Stimulated activated memory B cell treated with anti-CD40 and anti-IgM and Interleukin-4, amounts not matched to agents 10 μg/mL and 1 μg/mL and 100 μg/mL, for 72 hours (primary cell): ENCODE measurements at places on chromosomes 6 and 20.

DNA sequence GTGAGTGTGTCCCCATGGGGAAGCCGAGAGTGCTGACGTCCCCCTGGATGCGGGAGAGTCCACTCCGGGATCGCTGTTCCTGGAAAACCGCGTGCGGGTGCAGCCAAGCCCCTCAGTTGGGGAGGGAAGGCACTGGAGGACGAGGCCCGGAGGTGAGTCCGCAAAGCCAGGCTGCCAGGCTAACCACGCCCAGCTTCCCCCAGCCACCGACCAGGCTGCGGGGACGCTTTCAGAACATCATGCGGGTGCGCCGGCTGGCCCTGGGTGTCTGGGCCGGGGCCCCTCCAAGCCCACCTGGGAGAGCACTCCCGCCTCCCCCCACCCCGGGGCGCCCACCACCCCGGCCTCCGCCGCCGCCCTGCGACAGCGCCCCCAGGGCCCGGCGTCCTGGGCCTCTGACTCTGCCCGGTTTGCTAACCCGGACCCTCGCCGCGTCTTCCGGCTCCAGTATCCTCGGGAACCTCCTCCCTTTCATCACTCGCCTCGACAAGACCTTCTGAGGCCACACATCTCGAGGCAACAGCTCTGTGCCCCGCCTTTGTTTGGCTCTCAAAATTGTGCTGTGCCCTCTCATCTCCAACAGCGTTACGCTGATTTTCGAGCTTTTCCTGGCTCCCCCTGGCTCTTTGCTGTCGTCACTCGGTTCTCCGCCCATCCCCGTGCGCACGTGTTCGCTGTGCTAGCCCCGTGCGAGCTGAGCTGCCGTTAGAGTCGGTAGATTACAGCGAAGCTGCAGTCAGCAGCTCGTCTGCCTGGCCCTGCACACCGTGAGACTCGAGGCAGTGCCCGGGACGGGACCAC lies 47.1 kb upstream of the ENTPD6 start:
- peak; percentile 37 for ATAC-seq

- no peak for ATAC-seq
Observed at GRCh38 chr20:341682-342081, 5.2 kb upstream of the NRSN2 start.

DNA sequence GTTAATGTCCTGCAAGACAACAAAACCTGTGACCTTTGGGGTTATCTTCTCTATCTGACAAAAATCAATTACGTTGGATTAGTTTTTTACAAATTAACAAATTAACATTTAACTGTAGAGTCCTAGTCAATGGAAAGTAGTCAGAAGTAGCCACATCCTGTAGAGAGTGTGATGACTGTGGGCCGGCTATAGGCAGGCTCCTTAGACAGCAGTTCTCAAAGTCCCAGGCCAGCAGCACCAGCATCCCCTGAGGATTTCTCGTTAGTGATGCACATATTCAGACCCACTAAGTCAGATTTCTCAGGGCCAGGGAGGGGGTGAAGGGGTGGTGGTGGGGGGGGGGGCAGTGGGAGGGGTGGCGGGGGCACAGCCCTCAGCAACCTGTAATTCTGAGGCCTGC lies 37.2 kb downstream of the ZNF341 start:
- no peak for ATAC-seq

GRCh38 chr6:134134654-134135053 lies 82.2 kb upstream of the SLC2A12 start:
- no peak for ATAC-seq

DNA sequence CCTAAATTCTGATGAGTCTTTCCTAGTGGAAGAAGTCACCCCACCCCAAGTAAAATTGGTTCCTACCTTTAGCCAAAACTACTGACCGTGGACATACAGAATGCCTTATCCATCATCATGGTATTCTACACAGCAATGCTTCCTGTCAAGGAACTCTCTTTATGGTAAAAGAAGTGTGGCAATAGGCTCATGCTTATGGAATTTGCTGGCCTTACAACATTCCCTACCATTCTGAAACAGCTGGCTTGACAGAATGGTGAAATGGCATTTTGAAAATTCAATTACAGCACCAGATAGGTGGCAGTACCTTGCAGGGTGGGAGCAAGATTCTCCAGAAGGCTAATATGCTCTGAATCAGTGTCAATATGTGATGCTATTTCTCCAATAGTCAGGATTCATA lies 41.8 kb upstream of the BACH2 start:
- ATAC-seq: no peak

DNA sequence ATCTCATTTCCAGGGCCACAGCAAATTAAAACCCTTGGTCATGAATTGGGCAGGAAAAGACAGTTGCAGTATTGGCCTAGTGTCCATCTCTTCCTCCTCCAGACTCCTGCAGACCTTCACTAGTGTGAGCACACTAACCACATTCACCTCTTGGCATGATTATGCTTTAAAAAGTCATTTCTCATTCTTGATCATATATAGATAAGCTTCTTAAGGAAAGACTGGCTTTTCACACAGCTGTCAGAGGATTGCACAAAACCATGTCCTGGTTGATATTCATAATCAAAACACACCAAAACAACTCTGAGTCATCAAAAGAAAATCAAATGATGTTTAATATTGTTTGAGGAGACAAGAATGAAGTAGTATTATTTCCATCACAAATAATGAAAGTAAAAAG lies 52.1 kb downstream of the TMEM200A start:
- no peak for ATAC-seq

DNA sequence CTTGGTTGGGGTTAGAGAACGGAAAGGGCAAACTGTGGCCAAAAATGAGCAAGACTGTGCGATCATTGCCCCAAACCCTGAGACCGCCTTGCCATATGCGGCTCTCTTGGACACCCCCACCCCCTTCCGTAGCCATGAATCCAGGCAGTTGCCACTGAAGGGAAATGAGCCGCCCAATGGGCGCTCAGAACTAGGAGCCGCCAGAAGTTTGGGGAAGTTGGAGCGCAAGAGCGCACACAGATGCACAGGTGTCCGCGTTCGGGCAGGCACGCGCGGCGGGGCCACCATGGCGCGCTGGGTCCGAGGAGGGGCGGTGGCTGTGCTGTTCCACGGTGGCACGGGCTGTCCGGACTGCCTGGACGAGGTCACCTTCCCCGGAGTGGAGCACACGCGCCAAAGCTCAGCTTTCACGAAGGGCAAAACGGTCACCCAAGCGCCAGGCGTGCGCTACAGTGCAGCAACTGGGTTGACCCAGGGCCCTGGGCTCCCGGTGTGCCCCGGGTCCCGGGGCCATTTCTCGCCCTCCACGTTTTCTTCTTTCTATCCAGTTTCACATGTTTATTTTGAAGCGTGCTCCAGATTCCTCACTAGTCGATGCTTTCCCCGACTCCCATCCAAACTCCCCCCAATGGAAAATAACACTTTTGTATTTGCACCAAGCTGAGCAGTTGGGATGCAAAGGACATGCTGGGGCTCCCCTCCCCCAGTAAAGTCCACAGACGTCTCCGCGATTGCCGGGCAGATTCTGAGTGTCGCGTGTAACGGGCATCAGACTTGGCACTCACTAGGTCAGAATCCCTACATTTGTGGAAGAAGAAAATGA lies 906 bp upstream of the PDE10A start:
- no peak for ATAC-seq

GRCh38 chr20:39163993-39164392 lies 201.8 kb downstream of the DHX35 start:
- ATAC-seq: no peak

DNA sequence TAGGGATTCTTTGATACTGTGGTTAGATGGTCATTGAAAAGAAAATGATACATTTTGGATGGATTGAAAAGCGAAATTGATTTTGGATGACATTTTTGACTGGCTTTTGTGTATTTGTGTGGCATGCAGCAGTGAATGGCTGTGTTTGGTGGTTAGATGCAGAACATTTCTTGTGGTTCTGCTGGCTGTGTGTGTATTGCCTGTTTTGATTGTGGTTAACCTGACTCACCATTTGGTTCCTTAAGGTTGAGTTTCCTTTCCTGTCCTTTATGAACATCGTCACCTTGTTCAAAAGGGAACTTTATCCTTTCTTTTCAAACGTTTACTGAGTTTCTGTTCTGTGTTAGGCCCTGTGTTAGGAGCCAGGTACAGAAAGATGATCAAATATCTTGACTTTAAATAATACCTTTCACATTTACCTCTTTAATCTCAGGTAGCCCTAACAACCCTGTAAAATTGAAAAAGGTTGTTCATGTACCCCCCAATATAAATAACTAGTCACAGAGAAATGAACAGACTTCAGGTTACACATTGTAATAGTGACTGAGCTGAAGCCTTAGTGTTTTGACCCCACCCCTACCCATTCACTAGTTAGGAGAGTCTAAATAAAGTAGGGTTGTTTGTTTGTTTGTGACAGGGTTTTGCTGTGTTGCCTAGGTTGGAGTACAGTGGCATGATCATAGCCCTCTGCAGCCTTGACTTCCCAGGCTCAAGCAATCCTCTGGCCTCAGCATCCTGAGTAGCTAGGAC lies 23.8 kb downstream of the ANKS1A start:
- ATAC-seq: peak; percentile 88

GRCh38 chr6:84762220-84763002 lies 2.0 kb downstream of the TBX18 start:
- no peak for ATAC-seq

DNA sequence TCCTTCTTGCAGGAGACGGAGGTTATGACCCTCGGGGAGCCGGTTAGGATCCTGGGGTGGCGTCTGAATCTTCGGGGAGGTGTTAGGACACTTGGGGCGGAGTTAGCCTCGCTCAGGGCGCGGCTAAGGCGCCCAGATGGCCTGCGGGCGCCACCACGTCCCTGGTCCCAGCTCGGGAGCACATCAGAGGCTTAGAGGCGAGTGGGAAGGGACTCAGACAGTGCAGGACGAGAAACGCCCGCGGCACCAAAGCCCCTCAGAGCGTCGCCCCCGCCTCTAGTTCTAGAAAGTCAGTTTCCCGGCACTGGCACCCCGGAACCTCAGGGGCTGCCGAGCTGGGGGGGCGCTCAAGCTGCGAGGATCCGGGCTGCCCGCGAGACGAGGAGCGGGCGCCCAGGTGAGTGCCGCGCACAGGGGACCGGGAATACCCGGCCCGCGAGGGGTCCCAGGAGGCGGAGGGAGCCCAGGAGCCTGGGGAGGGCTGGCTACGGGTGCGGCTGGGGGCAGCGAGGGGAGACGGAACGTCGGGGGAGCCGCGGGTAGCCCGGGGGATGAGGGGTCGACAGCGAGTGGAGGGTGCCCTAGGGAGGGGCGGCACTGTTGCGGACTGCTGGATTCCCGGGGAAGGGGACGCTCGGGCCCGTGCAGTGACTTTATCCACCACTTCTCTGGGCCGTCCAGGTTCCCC lies at the start of gene HCK:
TSS of gene HCK (plus strand) at position 153 of the 688 bp plus-strand sequence.
- ATAC-seq: peak; percentile 77

GRCh38 chr20:22462975-22463914 lies 121.1 kb downstream of the FOXA2 start:
- ATAC-seq: no peak

- no peak for ATAC-seq
Observed at GRCh38 chr6:67971812-67972211, 663.3 kb upstream of the ADGRB3 start.

- no peak for ATAC-seq
Observed at GRCh38 chr6:92270365-92270764, 1149.0 kb downstream of the EPHA7 start.

- no peak for ATAC-seq
Observed at GRCh38 chr6:8026800-8027199, 37.4 kb downstream of the BLOC1S5 start.

DNA sequence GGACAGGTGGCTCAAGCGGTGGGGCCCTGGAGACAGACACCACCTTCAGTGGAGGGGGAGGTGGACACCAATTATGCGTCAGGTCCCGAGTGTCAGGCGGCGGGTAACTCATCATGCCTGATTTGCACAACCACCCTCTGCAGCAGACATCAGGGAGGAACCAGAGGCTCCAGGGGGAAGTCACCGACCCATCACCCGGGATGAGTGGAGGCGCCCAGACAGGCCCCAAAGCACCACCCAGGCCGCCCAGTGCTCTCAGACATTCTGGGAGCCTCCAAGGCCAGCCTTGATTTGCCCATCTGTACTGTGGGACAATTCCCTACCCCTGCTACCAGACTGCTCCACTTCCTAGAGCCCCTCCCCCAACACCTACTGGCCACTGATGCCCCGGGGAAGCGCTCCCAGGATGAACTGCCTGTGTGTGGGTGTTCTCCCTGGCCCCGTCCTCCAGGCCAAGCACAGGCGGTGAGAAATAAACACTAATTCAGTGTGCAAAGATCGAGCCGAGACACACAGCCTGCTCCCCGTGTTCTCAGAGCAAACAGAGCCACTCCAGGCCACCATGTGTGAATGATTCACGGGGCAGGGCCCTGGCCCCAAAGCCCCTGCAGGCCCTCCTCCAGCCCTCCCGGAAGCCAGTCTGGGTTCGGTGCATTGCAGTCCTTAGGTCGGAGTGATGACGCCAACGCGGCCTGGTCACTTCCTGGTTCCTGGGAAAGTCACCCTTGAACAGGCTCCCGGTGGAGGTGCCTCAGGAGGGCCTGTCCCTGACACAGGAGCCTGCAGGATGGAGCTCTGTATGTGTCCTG lies 107.2 kb downstream of the ASXL1 start:
- no peak for ATAC-seq

- ATAC-seq: no peak
Observed at GRCh38 chr6:80647156-80647555, 540.7 kb downstream of the BCKDHB start.

- ATAC-seq: no peak
Observed at GRCh38 chr6:3650959-3651697, 100.4 kb downstream of the PXDC1 start.

DNA sequence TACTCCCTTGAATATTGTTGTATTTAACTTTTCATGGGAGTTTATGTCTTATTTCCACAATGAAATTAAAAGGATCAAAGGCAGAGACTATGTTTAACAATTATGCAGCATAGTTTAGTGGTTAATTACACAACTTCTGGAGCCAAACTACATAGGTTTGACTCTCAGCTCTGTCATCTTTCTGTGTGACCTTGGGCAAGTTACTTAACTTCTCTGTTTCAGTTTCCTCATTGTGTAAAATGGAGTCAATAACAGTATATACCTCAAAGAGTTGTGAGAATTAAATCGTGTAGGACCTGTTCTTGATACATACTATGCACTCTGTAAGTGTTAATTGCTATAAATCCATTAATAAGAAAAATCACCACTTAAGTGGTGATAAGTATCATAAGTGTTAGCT lies 48.3 kb downstream of the BTBD9 start:
- no peak for ATAC-seq

GRCh38 chr6:53896196-53896595 lies 101.4 kb downstream of the LRRC1 start:
- no peak for ATAC-seq
